ENCODE measurements at places on chromosomes 2 and 18.

- DNase-seq, result no peak
Observed at GRCh38 chr18:44723411-44723810, 42.7 kb downstream of the SETBP1 start.

DNA sequence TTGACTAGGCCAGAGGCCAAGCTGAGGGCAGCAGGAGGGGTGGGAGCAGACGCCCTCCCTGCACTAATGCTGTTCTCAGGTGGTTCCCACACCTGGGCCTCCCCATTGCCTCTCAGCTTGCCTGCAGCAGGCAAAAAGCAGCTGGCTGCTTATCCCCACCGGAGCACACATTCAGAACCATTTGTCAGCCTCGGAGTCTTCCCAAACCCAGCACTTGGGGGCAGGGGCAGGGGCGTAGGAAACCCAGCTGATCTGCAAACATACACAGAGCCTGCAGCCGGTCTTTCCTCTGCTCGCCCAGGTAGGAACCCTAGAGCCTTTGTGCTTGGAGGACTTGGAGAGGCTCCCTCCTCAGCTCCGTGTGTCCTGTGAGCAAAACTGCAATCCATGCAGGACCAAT, 249.8 kb downstream of the CYP26B1 start:
- DNase-seq, result no peak

GRCh38 chr2:233174137-233174536, 77.3 kb upstream of the ATG16L1 start:
- no peak for DNase-seq

- DNase-seq, result no peak
Observed at GRCh38 chr18:59605633-59606192, 91.5 kb downstream of the CCBE1 start.

GRCh38 chr2:229050133-229050532, 221.0 kb downstream of the PID1 start:
- no peak for DNase-seq

DNA sequence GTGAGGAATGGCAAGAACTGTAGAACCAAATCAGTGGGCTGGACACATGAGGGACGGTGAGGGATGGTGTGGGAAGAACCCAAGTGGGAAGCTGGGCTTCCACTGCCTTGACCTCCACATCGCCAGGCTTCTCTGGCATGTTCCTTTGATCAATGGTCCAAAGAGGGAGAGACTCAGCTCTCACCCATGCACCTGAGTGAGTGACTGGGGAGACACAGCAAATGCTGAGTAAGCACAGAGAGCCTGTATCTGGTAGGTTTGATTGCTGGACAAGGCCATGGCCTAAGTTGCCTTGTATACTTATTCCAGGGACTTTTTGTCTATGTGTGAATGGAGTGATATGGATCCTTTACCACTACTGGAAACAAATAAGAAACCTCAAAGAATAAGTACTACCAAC, 188.6 kb downstream of the AFF3 start:
- DNase-seq, result no peak

Measured in HuH-7 (cell line).